ENCODE measurements at places on chromosomes 11 and 22.

DNA sequence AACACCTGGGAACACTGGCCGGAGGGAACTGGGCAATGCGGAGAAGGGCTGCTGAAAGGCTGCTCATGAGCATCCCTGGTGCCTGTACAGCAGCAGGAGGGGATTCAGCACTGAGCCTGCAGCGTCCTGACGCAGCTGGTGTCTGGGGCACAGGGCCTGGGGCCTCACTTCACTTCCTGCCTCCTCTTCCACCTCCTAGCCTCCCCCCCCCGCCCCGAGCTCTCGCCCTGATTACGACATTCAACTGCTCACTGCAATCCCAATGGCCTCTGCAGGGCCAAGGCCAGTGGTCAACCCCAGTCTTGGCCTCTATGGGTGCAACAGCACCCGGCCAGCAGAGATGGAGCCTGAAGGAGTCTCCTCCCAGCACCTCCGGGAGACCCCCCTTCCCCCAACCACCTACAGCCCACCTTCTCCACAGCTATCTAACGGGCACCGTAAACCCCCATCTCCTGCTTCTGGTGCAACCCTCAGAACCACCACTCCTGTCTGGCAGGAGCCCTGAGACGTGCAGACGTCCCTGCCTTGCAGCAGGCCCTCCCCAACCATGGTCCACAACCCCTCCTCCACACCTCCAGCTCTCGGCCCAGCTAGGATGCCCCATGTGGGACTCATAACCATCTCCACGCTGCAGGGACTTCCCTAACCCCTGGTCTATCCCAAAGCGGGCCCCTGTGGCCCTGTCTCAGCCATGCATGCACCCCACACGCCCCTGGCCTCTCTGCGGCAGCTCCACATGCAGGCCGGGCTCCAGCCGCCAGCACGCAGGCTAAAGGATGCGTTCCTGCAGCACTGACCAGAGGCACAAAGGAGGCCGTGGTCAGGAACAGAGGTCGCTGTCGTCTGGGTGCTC is 38.2 kb downstream of the BRD1 start:
- no peak for DNase-seq

- DNase-seq = no peak
Measured at GRCh38 chr11:130650456-130651030, 202.1 kb downstream of the ADAMTS15 start.

- DNase-seq = no peak
Measured at GRCh38 chr11:120807414-120808150, 216.3 kb upstream of the TBCEL start.

GRCh38 chr11:75735181-75735845 is 17.7 kb downstream of the MOGAT2 start:
- DNase-seq = no peak

DNA sequence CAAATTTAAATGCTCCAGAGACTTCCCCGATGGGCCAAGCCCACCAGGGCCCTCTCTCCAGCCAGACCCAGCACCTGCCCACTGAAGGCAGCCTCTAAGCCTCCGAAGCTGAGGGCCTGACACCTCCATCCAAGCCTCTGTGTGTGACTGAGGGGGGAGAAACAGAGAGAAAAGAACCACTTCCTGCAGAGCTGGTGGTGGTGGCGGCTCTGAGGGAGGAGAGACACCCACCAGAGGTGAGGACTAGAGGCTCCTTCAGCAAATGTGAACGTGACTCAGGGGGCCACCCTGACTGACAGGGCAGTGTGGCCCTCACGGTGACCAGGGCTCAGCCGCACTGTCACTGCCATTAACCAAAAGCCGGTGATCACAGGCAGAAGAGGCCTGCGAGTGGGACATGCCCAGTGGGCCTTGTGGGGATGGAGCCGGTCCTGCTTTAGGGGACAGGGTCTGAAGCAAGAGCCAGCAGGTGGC is 31.0 kb upstream of the CD5 start:
- no peak for DNase-seq

DNA sequence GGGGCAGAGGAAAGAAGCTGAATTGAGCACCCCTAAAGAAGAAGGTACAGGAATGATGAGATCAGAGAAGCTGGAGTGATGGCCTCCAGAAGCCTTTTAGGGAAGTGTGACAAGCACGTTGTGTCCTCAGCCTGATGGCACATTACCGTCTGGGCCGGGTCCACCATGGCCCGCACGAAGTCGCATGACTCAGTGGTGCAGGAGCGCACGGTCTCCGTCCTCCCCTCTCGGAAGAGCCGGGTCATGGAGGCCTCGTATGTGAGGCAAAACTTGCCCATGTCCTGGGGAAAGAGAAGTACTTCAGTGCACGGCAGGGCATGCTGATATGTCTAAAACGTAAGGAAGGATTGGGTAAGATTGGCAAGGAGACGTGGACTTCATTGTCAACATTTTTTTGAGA is 11.2 kb upstream of the TESMIN start:
- no peak for DNase-seq

- DNase-seq = no peak
Measured at GRCh38 chr11:12356944-12357655, 20.3 kb upstream of the PARVA start.

DNA sequence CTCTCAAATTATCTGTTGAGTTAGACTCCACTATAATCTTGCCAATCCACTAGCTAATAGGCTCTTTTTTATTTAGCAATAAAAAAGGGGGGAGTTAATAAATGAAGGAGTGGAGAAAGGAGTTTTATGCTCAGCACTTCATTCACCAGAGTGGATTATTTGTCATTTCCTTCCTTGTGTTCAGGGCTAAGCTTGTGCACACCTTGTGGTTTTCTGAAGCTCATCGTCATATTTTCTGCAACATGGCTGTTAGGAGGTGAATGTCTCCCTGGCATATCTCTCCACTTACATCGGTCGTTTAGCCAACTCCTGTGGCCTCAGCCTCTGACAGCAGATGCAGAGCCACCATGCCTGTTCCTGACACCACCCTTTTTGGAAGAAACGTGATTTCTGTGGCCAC is 83.9 kb upstream of the MTNR1B start:
- no peak for DNase-seq

DNA sequence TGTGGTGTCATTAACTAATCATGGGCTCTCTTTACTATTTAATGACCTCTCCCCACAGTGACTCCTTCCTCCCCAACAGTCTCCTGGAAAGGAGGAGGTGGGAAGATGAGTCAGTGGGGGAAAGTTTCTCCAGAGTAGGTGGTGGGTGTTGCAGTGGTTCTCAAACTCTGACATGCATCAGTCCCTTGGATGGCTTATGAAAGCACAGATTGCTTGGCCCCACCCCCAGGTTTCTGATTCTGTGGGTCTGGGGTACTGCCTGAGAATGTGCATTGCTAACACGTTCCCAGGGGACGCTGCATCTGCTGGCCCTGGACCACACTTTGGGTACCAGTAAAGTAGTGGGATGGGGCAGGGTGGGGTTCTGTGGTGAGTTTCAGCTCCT is 9.8 kb downstream of the CD82 start:
- no peak for DNase-seq

DNA sequence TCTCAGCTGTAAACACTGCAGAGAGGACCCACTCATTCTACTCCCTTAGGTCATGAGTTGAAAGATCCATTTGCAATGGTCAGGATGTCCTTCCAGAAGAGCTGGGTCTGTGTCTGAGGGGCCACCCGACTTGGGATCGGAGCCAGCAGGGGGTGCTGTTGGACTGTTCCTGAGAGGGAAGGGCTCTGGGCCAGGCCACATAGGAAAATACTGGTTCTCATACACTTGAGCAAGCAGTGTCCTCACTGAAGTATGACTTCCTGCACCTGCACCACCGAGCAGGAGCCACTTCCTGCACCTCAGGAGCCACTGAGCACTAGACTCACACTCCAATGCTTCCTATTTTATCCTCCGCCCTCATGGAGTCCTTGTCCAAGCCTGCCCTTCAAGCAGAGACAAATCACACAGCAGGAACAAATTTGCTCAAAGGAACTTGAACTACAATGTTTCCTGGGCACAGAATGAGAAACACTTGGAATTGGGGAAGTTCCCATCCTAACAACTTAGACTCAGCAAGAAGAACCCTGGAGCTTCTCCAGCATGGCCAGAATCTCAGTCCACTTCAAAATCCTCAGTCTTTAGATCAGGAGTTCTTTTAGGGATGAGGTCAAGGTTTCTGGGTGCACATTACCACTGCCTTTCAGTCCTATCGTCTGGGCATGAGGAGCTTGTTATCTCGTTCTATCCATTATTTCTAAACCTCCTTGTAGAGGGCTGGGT is 36.6 kb upstream of the VPREB1 start:
- DNase-seq = no peak

DNA sequence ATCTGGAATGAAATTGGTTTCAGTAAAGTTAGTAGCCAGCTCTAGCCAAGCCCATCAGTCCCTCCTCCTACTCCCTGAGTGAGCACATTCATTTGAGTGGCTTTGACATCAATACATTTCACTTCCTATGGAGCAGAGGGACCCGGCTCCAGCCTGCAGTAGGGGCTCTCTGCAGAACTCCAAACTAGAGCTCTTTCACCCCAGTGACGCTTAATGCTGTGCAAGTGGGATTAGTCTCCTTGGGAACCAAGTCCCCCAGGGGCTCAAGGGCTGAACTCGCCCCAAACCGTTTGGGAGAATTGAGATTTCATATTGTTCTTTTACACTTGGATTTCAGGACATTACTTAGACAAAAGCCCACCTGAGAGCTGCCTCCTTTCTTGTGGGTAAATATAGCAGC is 4.4 kb upstream of the FAM181B start:
- DNase-seq = no peak

- no peak for DNase-seq
Measured at GRCh38 chr11:70341881-70342429, 56.4 kb upstream of the CTTN start.

DNA sequence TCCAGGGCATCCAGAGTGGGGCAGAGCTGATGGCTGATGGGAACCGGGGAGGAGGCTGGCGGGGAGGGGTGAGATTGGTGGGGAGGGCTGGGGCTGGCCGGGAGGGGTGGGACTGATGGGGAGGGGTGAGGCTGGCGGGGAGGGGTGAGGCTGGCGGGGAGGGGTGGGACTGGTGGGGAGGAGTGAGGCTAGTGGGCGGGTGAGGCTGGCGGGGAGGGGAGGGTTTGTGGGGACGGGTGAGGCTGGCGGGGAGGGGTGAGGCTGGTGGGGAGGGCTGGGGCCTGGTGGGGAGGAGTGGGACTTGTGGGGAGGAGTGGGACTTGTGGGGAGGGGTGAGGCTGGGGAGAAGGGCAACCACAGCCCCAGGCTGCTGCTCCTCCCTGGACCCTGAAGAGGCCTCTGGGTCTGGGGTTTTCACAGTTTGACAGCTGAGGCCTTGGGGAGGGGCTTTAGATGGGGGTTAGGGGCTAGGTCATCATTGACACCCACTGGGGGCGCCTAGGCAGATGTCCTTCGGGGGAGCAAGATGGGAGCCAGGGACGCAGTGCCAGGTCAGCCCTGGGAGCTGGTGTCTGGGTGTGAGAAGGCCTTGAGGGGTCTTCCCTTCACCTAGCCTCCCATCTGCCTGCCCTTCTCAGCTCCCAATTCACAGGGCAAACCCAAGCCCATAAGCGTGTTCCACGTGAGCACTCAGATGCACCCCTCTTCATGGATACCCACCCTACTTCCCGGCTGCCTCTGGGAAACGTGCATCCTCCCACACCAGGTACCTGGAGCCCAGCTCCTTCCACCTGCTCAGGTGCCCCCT is 26.7 kb downstream of the PARVG start:
- no peak for DNase-seq

DNA sequence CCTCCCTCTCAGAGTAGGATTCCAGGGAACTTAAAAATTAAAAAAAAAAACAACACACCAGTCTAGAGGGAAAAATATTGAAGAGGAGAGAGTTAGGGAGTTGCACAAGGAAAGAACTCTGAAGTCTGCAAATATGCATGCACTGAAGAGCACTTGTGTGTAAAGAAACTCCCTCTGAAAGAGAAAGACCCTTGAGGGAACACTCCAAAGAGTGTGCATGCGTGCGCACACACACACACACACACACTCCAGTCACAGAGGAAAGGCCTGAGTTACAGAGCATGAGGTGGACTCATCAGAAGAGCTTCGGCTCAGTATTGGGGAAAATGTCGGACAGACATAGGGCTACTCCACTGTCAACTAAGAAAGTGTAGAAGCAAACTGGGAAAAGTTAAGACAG is 30.1 kb downstream of the GGTLC2 start:
- no peak for DNase-seq

- DNase-seq = no peak
Measured at GRCh38 chr11:130908770-130909625, 7.3 kb downstream of the SNX19 start.

DNA sequence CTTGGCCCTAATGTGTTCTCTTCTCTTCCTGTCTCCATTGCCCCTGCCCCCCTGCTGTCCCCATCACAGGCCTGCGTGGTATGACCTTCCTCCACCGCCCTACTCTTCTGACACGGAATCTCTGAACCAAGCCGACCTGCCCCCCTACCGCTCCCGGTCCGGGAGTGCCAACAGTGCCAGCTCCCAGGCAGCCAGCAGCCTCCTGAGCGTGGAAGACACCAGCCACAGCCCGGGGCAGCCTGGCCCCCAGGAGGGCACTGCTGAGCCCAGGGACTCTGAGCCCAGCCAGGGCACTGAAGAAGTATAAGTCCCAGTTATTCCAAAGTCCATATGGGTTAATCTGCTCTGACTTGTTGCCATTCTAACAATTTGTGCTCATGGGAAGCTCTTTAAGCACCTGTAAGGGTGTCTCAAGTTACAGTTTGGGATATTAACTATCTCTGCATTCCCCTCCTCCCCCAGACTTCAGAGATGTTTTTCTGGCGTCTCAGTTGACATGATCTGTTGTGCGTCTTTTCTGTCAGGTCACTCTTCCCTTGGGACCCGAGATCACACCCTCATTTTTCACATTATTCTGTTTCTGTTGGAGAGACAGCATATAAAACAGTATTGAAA is 60.0 kb downstream of the COMMD9 start:
- no peak for DNase-seq

DNA sequence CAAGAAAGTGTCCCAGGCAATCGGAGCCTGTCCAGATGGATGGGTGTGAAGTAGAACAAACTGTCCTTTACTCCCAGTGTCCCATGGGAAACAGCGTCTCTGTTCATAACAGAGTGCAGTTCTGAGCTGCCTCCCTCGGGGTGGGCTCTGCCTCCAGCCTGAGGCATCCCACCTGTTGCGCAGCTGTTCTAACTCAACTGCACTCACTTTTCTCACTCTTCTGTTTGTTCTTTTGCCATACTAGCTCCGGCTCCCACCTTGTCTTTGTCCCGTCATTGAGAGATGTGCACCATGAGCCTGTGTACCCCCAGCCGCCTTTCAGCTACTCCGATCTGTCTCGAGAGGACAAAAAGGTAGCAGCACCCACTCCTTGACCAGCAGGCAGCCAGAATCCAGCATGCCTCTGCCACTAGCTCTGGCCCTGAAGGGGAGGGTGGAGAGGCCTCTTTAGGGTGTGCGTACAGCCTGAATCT is 20.7 kb upstream of the CDC42EP2 start:
- DNase-seq = no peak

Measured in NCI-H187 (cell line).